ENCODE measurements at places on chromosomes 1 and 21.

GRCh38 chr1:51157395-51157794, 55.4 kb downstream of the C1orf185 start:
- no peak for DNase-seq

GRCh38 chr1:237470712-237471338, 419.9 kb downstream of the ZP4 start:
- DNase-seq = peak; percentile 65

DNA sequence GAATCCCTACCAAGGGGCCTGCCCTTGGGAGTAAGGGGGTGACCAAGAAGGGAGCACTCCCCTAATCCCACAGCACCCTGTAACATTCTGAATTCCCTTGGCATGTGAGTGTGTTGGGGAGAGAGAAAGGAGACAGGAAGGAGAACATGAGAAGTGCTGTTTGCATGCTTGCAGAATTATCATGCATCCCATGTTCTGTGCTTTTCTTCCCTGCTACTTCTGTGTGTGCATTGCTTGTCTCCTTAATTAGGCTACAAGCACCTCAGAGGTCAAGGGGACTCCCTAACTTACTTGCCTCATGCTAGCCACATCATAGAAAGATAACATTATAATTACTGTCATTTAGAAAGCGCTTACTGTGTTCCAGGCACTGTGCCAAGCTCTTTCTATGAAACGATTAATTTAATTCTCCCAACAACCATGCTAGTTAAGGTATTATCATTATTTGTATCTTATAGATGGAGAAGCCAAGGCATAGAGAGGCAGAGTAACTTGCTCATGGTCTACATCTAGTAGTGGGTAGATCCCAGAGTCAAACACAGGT, 11.1 kb downstream of the NOS1AP start:
- DNase-seq = peak; percentile 43

DNA sequence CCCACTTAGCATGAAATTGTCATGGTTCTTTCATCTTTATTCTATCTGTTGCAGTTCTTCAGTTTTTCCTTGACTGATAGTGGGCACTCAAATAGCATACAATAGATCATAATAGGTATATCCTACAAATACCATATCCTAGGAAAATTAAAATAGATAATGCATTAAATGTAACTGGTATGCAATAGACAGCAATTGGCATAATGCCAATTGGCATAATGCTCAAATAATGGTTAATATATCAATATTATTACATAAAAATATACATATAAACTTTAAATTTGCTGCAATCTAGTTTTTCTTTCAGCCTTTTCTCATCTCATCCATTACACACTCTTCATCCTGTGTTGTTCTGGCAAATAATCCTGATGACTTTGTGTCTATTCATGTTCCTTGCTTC, 814.6 kb upstream of the TMPRSS15 start:
- DNase-seq = no peak

GRCh38 chr1:15148475-15148874, 5.1 kb upstream of the TMEM51 start:
- DNase-seq = no peak

GRCh38 chr1:200483491-200484143, 73.8 kb upstream of the ZNF281 start:
- no peak for DNase-seq

DNA sequence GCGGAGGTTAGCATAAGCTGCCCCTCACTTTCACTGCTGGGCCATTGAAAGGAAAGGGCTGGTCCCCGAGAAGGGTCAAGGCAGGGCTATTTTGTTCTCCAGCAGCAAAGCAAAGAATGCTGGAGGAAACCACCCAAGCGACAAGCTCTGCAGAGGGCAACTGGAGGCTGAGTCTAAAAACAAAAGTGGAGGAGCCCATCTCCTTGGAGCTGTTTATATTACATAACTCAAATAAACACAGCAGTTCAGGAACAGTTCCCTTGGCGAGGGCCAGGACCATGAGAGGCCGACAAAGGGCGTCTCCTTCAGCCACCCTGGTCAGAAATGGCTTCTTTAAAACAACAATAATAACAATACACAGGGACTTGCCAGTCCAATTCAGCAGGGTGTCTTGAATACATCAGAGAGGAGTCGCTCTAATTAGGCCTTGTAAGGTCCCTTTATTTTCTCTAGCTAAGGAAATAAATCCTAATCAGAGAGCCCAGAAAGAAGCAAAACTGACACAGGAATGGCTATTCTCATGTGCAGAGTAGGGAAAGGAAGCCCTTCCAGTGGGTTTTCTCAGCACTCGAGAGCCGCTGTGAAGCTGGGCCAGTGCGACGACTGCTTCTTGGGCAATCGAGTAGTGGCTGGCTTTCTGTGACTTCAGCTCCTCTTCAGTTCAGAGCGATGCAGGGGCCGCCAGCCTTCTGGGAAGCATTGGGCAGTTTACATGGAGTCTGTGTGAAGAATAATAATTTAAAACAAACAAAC, 57.0 kb upstream of the TARBP1 start:
- no peak for DNase-seq

- no peak for DNase-seq
Observed at GRCh38 chr1:37442644-37443043, 31.7 kb upstream of the ZC3H12A start.

GRCh38 chr1:111402083-111402482, 25.5 kb downstream of the OVGP1 start:
- no peak for DNase-seq

GRCh38 chr1:111221633-111222291, 5.8 kb upstream of the CHI3L2 start:
- no peak for DNase-seq

- DNase-seq = peak; percentile 52
Observed at GRCh38 chr1:1402072-1402900, 3.2 kb upstream of the CCNL2 start.

DNA sequence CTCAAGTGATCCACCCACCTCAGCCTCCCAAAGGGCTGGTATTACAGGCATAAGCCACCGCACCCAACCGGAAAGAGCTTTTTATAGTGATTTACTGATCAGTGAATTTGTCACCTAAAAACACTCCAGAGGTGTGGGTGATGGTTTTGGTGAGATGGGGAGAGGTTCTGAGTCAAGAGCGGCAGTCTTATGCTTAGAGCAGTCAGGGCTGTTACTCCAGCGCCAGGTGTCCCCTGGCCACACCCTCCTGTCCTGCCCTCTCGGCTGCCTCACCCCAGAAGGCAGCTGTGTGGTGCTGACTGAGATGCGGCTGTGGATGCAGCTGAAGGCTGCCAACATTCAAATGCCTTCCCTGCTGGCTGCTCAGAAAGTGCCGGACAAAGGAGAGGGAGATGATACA, 94.5 kb upstream of the LPGAT1 start:
- DNase-seq = no peak

GRCh38 chr1:224564454-224565084, 51.5 kb upstream of the CNIH3 start:
- no peak for DNase-seq

DNA sequence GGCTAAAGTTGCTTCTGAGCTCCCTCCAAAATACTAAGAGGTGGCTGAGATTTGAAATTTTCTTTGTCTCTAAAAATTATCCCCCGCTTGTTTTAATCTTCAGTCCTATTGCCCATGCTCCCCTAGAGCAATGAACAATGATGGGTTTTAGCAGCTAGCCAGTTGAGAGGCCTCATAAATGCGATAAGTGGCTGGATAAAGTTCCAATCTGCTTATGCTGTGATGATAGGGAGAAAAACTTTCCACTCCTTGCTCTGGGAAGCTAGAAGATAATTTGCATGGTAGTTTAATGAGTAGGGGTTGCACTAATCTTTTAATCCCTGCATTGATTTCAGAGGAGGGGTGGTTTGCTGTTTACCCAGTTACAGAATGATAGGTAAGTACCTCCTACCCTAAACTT, 9.6 kb upstream of the PRPF3 start:
- DNase-seq = peak; percentile 73

GRCh38 chr1:98404866-98405265, 256.7 kb upstream of the SNX7 start:
- DNase-seq = no peak

DNA sequence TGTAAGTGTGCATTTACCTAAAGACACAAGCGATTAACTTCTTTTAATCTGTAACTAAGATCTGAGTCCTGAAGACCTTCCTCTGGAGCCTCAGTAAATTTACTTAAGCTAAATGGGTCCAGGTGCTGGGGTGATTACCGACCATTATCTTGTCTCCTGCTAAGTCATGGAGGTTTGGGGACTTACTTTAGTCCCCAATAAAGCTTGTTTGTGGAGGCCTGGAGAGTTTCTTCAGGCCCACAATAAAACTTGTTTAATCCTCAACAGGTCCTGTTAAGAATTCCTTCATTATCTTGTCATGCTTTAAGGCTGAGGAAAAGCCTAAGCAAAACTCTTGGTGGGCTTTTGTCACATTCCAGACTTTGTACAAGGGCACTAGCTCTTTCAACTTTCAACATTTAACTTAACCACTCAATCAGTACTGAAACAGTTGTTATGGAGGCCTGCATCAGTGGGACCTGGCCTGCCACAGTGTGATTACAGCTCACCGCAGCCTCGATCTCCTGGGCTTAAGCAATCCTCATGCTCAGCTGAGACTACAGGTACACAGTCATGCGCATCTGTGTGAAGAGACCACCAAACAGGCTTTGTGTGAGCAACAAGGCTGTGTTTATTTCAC, 84.0 kb downstream of the FMO4 start:
- no peak for DNase-seq

- DNase-seq = no peak
Observed at GRCh38 chr1:148161053-148161901, 9.2 kb upstream of the NBPF11 start.

- no peak for DNase-seq
Observed at GRCh38 chr1:81337226-81337625, 463.5 kb upstream of the ADGRL2 start.

- DNase-seq = no peak
Observed at GRCh38 chr1:51058858-51059257, 43.2 kb upstream of the C1orf185 start.

DNA sequence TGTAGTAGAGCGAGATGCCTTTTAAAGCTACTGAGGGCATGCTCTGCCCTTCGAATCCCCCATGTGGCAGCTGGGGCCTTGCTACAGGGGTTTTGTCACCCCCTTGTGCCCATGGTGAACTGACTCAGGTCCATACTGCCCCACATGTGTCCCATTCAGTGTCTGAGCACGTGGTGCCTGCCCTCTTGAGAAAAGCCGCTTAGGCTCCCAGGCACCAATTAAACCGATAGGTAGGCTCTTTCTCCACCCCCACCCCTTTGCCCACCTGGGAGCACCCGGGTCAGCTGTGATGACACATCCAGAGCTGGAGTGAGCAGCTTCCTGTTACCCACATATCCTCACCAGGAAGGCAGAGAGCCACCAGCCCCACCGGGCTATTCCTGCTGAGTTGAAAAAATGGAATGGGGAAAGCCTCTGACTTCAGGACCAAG, 30.5 kb downstream of the TMCC2 start:
- peak; percentile 87 for DNase-seq

DNA sequence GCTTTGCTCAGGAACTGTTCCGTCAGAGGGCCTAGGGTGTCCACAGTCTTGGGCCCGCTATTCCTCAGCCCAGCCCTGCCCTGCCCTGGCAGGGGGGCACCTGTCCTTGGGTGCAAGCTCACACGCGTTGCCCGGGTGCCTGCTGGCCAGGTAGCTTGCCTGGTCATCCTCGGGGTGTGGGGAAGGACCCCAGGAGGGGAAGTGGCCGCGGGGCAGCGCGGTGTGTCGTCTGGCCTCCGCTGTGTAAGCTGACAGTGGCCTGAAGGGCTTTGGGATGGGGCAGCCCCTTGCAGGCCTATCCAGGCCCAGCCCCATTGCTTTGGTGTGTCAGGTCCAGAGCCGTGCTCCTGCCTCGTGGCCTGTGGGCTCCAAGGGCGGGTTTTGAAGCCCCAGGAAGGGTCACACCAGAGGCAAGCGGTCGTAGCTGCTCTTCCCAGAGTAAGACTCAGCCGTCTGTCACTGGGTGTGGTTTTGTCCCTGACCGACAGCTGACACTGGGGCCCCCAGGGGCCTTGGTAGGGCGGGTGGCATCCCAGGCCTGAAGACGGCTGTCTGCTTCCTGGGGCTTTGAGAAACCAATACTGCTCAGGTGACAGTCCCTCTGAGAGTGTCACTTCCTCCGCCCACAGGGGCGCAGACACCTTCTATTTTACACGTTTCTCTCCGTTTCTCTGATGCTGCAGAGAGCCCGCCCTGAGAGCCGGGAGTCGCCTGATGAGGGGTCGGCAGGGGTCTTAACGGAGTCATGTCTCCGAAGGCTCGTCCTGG, 72.1 kb downstream of the SKI start:
- no peak for DNase-seq

DNA sequence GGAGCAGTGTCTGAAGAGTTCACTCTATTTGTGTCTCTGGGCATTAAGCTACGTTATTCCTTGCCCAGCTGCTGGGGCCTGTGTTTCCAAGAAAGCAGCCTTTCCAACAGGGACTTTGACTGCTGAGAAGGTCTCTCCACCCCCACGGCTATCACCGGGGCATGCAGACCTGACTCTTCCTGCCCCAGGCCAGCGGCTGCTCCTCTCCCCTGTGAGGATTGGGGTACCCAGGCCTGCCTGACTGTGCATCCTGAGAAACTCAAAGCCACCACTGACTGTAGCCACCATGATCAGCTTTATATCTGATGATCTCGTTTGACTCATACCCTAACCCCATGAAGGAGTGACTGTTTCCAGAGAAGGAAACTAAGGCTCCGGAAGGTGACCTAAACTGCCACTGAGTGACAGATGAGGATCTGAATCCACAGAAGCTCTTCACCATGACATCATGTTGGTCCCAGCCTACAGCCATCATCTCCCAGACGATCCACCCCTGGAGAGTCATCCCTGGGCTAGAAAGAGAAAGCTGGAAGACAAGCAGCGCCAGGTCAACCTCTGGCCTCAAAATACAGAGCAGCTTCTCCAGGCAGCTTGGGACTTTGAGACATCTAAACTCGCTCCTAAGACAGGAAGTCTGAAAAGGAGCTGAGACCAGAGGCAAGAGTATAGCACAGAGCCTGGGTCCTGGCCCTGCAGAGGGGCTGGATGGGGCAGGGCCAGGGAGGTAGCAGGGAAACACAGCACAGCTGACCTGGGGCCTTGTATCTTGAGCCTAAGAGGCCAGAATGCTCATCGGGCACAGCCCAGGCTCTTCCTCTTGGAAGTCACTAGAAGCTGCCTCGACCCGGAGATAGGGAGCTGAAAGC, 244.0 kb upstream of the VAMP3 start:
- no peak for DNase-seq

DNA sequence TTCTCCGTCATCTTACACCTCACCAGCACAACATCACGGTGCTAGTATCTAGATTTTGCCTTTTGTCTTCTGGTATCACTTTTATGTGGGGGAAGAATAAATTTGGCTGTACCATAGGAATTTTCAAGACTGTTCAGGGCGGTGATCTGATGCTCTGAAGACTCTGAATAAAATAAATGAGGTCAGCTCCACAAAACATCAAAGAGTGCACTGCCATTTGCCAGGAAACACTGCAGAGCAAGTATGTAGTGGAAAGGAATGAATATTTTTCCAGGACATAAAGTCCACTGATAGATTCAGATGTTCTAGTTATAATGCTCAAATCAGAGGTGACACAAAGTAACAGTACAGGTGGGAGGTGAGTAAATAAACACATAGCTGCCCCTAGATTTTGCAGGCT, 56.3 kb downstream of the ZP4 start:
- no peak for DNase-seq
